ENCODE measurements at places on chromosomes 12 and 14. TPM values are rescaled to one million over a fixed set of nuclear protein-coding genes. Genes with fewer than 3 reads are reported as not detected.

- H3K4me1 ChIP-seq = peaks cover 5% of the 10 kb centered on the region
- H3K27ac ChIP-seq = no peak overlapping the region
- no peaks in the 10 kb centered on the region for H3K27me3 ChIP-seq
- no peak for DNase-seq
Measured at GRCh38 chr14:32414808-32415255, 85.7 kb downstream of the AKAP6 start.

The SPTB gene
- total RNA-seq = 5.4 TPM

DNA sequence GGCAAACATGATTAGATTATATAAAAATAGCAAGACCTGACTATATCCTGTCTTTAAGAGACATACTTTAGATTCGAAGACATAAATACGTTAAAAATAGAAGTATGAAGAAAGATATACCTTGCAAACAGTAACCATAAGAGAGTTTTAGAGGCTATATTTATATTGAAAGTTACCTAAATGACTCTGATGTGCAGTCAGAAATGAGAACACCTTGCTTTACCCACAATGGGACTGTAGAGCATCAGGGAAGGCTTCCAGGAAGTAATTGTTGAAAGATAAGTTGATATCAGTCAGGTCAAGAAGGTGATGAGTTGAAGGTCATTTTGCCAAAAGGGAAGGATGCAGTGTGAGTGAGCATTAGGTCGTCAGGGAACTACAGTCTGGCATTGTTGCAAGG lies 110.2 kb downstream of the NEDD1 start:
- no peak overlapping the region for H3K27ac ChIP-seq
- no peak overlapping the region for H3K4me3 ChIP-seq
- H3K27me3 ChIP-seq = no peaks in the 10 kb centered on the region
- no peak for DNase-seq
- H3K36me3 ChIP-seq = no peaks in the 10 kb centered on the region
- H3K4me1 ChIP-seq = no peaks in the 10 kb centered on the region

DNA sequence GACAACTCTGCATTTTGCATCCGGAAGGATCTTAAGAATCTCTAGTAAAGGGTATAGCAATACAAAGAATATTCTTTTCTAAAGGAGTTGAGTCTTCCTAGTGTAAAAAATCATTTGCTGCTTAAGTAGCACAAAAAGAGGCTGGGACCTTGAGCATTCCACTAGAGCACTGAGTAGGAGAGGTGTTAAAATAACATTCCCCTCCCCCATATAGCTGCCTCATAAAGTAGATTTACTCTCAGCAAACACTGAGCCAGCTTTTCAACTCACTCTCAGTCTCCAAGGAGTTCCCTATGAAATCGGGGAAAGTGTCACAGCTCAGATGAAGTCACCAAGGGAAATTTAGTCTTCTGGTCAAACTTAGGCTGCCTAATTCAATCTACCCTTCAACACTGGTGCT lies 592.7 kb downstream of the ETNK1 start:
- H3K4me1 ChIP-seq = peaks cover 1% of the 10 kb centered on the region
- H3K27me3 ChIP-seq = no peaks in the 10 kb centered on the region
- no peak overlapping the region for H3K27ac ChIP-seq
- no peak overlapping the region for H3K4me3 ChIP-seq
- no peak for DNase-seq

The TAS2R31 gene
- 9.1 TPM for total RNA-seq

- no peak overlapping the region for H3K27ac ChIP-seq
- H3K27me3 ChIP-seq = no peaks in the 10 kb centered on the region
- no peaks in the 10 kb centered on the region for H3K36me3 ChIP-seq
- no peaks in the 10 kb centered on the region for H3K4me1 ChIP-seq
- no peak for DNase-seq
Measured at GRCh38 chr12:49783917-49784676, 42.7 kb downstream of the TMBIM6 start.

DNA sequence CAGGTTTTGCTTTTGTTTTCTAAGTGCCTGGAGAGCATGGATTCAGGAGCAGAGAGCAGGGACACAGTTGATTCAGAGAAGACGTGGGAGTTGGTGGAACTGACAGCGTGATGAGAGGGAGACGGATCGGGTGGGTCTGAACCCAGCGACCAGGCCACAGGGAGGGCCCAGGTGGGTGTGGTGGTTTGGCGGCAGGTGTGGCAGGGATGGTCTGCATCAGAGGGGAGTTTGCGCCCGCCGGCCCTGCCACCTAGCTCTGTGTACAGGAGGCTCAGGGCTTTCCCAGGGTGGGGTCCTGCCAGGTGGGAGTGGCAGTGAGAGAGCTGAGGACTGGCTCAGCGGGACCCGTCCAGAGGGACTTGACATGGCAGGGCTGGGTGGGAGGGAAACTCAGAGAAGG lies 33.3 kb upstream of the DIO3 start:
- no peak overlapping the region for H3K27ac ChIP-seq
- no peaks in the 10 kb centered on the region for H3K27me3 ChIP-seq
- H3K4me3 ChIP-seq = no peak overlapping the region
- H3K36me3 ChIP-seq = no peaks in the 10 kb centered on the region

DNA sequence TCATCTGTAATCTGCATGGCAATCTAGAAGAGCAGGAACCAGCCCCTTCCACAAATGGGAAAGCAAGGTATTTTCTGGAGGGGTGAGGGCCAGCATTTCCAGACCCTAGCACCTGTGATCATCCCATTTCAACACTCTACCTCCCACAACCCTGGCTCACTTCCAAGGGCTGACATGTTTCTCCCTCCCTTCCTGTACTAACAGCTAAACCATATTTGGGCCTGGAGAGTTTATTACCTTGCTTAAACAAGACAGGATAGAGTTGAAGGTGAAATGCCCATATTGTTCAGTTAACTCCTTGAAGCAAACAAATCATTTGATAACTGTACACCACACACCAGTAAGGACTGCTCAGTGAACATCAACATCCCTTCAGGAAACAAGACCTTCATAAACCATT lies 158.4 kb downstream of the PPM1H start:
- H3K36me3 ChIP-seq = no peaks in the 10 kb centered on the region
- no peak overlapping the region for H3K4me3 ChIP-seq
- H3K27ac ChIP-seq = no peak overlapping the region
- H3K27me3 ChIP-seq = no peaks in the 10 kb centered on the region
- no peak for DNase-seq
- no peaks in the 10 kb centered on the region for H3K4me1 ChIP-seq

The TMEM229B gene
- 4.8 TPM for total RNA-seq

The TSHR gene
- total RNA-seq = 0.30 TPM

The MTA1 gene
- total RNA-seq = 111 TPM

The ARHGDIB gene
- 119 TPM for total RNA-seq

GRCh38 chr14:102840771-102841528 lies 63.7 kb downstream of the TRAF3 start:
- DNase-seq = no peak
- no peak overlapping the region for H3K27ac ChIP-seq
- H3K4me3 ChIP-seq = no peak overlapping the region
- H3K27me3 ChIP-seq = no peaks in the 10 kb centered on the region
- no peaks in the 10 kb centered on the region for H3K4me1 ChIP-seq

The CLEC2B gene
- 23.3 TPM for total RNA-seq

GRCh38 chr12:53213348-53213747 lies 6.3 kb upstream of the ITGB7 start:
- H3K27me3 ChIP-seq = no peaks in the 10 kb centered on the region
- no peaks in the 10 kb centered on the region for H3K36me3 ChIP-seq
- peak; percentile 94 for DNase-seq
- no peak overlapping the region for H3K4me3 ChIP-seq

- peak overlapping the region; percentile 58 for H3K27ac ChIP-seq
- H3K4me3 ChIP-seq = no peak overlapping the region
- no peaks in the 10 kb centered on the region for H3K36me3 ChIP-seq
- no peak for DNase-seq
- H3K27me3 ChIP-seq = no peaks in the 10 kb centered on the region
Measured at GRCh38 chr12:123064885-123065619, 84.6 kb downstream of the ARL6IP4 start.

DNA sequence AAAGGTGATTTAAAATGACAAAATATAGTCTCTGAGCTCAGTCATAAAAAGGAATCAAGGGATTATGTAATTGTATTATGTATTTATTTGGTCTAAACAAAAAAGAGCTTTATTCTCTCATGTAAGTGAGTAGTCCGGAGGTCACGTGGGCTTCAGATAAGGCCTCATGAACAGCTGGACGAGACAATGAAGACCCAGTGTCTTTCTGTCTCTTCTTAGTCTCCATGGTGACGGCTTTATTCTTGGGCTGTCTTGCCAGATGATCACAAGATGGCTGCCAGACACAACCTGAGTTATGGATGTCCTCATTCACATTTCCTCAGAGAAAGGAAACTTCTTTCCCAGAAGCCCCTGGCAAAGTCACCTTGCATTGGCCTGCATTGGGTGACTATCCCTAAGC lies 98.6 kb downstream of the ARF6 start:
- no peak for DNase-seq
- H3K4me1 ChIP-seq = no peaks in the 10 kb centered on the region
- no peaks in the 10 kb centered on the region for H3K36me3 ChIP-seq
- H3K27ac ChIP-seq = no peak overlapping the region
- no peaks in the 10 kb centered on the region for H3K27me3 ChIP-seq
- no peak overlapping the region for H3K4me3 ChIP-seq

The OASL gene
- 1.7 TPM for total RNA-seq

The PPP1CC gene
- 85.8 TPM for total RNA-seq

- DNase-seq = no peak
- H3K4me3 ChIP-seq = no peak overlapping the region
- H3K36me3 ChIP-seq = no peaks in the 10 kb centered on the region
- H3K27me3 ChIP-seq = no peaks in the 10 kb centered on the region
- no peak overlapping the region for H3K27ac ChIP-seq
- H3K4me1 ChIP-seq = no peaks in the 10 kb centered on the region
Measured at GRCh38 chr14:49049711-49050110, 536.5 kb downstream of the RPS29 start.

The PRB3 gene
- not detected for total RNA-seq
